Nephron progenitor cell (in vitro differentiated cells): ENCODE measurements at places on chromosomes 3 and 15.

- no peak for DNase-seq
Observed at GRCh38 chr3:131036986-131037385, 10.3 kb downstream of the NEK11 start.

DNA sequence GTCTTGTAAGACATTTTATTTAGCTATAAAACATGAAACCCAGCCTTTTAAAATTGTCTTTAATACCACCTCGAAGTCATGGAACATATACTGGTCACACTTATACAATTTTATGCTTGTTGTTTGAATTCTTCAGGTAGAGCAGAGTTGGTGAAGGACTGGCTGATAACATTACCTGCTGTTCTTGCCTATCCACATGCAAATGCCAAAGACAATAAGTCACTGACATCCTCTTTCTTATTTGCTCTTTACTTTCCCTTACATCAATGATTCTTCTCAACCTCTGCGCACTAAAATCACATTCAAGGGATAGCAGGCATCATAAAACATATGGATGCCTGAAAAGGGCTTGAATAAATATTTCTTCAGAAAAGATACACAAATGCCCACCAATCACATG is 392.5 kb upstream of the ATP11B start:
- no peak for DNase-seq

DNA sequence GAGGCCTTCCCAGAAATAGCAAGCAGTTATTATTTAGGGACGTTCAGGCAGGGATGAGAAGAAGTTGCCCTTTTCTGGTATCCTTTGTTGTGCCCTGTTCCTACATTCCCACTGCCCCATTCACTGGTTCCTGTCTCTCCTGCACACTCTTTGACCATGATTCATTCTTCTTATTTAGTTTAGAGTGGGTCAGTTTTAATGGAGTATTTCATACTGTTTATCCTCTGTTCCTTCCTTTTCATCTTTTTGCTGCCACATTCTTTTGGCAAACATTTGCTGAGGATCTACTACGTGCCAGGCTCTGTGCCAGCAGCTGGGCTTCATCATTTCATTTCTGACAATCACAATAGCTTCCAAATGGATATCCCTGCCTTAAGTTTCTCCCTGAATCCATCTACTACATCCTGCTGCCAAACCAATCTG is 11.8 kb upstream of the EID1 start:
- no peak for DNase-seq

DNA sequence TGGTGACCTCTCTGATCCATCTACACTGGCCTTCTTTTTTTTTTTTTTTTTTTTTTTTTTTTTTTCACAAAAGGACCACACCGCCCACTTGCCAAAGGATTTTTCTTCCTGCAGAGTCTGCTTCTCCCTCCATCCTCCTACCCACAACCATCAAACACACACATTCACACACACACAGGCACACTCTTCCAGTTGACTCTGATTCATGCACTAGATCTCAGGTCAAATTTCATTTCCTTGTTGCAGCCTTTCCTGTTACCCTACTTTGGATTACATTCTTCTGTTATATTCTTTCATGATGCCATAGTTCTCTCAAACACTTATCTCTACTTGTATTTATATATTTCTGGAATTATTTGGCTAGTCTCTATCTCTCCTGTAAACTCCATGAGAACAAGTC is 133.9 kb downstream of the STAC start:
- no peak for DNase-seq

GRCh38 chr3:127565711-127566110 is 24.8 kb downstream of the TPRA1 start:
- no peak for DNase-seq

DNA sequence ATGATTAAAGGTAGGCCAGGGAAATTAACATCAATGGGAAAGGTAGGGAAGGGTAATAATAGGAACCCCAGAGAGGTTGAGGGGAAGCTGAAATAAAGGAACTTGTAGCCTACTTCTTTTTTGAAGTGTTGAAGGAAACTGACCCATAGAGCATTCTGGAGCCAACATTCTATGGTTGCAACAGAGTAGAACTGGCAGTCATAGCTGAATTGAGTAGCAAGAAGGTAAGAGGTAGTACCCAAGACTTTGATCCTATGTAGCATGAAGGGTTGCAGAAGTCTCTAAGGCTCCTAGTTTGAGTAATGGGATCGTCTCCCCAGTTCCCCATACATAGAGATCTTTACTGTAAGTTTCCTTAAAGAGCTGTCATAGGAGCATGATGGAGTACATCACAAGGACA is 7.4 kb upstream of the ZNF774 start:
- DNase-seq: no peak

- DNase-seq: no peak
Observed at GRCh38 chr15:83292317-83292716, 7.9 kb upstream of the BNC1 start.

DNA sequence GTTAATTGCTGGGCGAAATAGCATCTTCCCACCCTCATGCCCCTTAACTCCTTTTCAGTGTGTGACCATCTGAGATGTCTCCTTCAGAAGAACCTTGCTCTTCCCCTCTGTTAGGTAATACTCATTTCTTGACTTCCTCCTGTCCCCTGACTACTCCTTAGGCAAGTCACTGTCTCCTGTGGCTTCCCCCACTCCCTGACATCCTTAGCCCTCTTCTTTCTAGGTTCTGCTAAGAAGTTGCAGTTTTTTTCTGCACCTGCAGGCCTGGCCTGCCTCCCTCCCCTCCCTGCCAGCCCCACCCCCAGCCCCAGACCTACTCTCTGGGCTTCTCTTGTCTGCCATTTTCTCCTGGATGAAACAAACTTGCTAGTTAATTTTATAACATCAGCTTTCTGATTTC is 15.2 kb upstream of the EID1 start:
- DNase-seq: no peak

DNA sequence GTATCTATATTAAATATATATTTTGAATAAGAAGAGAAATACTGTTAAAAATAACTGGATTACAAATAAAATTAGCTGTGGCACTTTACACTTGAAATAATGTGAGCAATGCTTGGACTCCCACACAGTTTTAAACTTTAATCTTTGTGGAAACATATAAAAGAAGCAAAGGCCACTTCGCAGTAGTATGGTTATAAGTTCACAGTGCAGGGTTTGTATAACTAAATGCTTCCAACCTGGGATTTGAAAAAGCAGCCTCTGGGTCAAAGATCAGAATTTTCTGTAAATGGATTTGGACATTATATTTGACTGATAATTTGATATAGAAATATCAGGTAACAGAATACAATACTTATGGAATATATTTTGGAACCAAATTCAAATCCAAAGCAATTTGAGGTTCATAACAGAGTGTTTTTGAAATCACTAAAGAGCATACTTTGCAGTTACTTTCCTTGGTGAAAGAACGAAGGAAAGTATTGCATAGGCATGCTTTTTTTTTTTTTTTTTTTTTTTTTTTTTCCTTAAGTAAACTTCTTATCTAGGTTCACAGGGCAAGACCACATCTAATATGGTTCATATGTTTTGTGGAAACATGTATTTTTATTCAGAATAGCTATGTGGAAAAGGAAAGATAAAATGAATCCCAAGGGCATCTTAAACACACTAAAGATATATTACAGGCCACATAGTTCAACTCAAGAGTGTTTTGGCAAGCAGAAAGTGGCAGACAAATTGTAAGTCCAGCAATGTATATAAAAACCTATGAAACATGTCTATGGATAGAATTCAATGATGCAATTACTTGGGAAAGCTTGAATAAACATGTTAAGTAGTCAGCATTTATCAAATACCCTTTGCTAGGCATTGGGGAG is 47.1 kb upstream of the SGO1 start:
- DNase-seq: no peak

DNA sequence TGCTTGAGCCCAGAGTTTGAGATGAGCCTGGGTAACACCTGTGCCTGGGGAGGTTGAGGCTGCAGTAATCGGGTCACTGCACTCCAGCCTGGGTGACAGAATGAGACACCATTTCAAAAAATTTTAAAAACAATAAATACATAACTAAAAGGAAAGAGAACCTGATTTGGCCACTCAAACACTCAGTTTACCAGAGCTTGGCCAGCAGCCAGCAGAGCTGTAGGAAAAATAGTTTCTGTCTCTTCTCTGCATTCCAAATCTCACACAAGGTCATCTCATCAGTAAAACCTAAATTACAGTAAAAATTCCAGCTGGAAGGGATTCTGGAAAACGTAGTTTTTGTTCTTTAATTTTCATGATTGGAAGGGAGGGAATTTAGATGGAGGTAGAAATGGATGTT is 7.8 kb upstream of the PPM1L start:
- no peak for DNase-seq

DNA sequence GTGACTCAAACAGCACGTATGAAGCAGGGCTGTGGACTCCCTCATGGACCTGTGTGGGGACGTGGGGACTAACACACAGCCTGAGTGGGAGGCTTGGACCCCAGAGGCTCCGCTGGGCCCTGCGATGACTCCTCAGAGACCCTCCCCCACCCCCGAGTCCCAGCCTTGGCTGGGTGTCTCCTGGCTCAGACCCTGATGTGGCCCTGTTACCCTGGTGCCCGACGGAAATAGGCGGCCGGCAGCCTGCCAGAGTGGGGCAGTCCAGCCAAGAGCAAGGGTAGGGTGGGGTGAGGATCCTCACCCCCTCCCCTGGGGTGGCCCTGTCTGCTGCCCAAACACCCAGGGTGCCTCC is 15.3 kb downstream of the TNK2 start:
- no peak for DNase-seq

- DNase-seq: no peak
Observed at GRCh38 chr3:102165367-102165766, 269.4 kb upstream of the ZPLD1 start.

- no peak for DNase-seq
Observed at GRCh38 chr15:69661871-69662644, 209.4 kb downstream of the RPLP1 start.

DNA sequence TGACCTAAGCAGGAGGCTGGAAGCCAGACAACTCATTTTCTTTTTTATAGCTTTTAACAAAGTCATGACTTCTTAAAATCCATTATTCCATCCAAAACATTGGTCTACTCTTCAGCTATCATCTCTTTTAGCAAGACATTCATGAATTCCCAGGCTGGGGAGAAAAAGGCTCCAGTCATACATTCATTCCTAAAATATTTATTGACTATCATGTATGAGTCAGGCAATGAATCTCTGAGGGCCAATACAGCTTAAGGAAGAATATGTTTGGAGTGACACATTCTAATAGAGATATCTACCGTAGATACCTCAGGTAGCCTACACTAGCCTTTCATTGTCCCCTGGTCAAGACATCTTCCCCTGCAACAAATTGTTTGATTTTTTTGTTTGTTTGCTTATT is 196.4 kb upstream of the NANOGP8 start:
- no peak for DNase-seq

DNA sequence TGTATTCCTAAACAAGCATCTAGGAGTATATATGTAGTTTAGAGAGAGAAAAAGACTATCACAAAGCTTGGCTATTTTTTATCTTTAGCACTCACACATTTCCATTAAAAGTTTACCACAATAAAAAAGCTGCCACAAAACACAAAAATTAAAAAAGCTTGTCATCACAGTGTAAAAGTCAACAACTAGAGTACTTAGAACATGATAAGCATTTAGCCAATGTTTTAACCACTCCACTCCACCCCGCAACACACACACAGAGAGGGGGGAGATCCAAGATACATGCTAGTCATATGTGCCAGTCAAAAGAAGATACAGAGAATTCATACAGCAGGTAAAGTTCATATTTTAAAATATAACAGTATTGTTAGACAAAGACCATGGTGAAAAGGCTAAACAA is 79.7 kb downstream of the STAG1 start:
- no peak for DNase-seq

DNA sequence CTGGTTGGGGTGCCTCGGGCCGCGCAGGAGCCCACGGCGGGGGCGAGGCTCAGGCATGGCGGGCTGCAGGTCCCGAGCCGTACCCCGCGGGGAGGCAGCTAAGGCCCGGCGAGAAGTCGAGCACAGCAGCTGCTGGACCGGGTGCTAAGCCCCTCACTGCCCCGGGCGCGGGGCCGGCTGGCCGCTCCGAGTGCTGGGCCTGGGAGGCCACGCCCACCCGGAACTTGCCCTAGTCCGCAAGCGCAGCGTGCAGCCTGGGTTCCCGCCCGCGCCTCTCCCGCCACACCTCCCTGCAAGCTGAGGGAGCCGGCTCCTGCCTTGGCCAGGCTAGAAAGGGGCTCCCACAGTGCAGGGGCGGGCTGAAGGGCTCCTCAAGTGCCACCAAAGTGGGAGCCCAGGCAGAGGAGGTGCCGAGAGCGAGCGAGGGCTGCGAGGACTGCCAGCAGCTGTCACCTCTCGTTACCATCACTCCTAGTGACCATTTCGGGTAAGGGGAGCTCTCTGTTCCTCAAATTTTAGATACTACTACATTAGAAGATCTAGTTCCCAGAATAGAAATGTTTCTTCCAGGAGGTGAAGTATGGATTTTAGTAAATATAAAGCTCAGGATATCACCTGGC is 417.0 kb upstream of the AGTR1 start:
- DNase-seq: no peak

DNA sequence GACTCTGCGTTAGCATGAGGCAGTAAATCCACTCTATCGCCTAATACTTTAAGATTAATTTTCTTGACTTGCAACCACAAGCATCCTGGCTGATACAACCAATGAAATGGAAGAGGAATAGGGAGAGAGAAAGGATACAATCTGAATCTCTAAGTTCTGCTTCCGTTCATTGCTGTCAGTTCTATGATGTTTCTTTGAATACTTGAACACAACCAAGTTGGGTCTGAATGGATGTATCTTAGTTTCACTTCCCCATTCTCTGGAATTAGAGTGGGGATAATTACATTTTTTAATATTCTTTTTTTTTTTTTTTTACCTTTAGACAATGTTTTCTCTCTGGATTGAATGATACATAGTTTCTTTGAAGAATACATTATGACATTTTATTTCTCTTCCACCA is 22.9 kb downstream of the PDE8A start:
- no peak for DNase-seq

DNA sequence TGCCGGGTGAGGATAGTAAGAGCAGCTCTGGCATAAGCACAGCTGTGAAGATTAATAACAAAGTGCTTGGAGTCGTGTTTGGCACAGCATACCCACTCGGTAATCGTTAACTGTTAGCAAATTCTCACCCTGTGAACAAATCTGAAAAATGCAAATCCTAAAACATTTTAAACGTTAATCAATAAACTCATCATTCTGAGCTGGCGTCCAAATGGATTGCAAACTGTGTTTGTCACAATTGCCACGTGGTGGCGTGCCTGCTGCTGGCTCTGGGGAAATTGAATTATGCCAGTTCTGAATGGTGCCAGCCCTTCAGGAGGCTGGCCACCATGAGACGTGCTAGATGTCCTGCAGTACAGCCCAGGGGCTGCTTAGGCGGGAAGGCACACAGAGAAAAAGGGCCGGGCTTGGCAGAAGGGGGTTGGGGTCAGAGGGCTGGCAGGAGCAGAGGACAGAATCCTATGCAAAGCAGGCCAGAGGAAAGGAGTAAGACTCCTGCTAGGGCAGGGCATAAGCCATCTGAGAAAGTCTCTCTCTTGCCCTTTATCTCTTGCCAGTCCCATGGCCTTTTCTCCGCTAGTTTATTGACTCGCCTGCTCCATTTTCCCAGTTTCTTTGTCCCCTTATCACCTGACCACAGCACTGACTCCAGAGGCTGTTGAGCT is 22.1 kb upstream of the POLG start:
- DNase-seq: no peak
